ENCODE measurements at places on chromosomes 2 and 18.
A peak's percentile ranks its signal among the peaks of the same experiment; 100 is the strongest.

DNA sequence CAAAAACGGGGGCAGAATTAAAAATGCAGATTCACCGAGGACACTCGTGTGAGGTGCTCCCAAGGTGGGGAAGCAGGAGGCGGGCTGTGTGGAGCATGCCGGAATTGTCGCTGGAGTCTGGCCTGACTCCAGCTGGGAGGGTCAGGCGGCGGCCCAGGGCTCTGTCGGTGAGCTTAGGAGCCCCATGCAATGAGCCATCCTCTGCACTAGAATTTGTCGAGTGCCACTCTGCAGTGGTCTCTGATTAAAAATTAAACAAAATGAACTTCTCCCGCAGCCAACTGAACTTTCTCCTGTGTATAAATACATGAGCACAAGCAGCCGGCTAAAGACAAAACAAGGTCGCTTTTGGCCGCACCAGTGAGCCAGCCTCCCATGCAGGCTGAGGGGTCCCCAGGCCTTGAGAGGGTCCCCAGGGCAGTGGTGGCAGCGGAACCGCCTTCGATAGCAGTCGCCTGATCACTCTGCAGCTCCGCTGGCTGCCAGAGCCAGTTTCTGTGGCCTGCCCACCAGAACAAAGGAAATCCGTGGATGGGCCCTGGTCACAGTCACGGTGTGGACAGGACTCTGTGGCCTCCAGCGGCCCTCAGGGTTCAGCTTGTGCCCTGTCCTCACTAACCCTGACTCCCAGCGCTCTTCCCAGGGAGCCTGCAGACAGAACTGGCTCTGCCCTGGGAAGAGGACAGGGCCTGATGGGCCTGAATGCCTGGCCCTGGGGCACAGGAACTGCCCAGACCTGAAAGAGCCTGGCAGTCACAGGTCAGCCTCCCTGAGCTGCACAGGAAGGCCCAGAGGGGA is 201.3 kb downstream of the EIPR1 start:
- DNase-seq: no peak

GRCh38 chr2:8076448-8077342 is 605.2 kb upstream of the ID2 start:
- DNase-seq: no peak

GRCh38 chr2:239772721-239773120 is 252.4 kb downstream of the NDUFA10 start:
- no peak for DNase-seq

GRCh38 chr2:212708355-212708754 is 169.8 kb upstream of the ERBB4 start:
- no peak for DNase-seq

GRCh38 chr2:128306081-128306930 is 12.4 kb downstream of the HS6ST1 start:
- DNase-seq: no peak

- peak; percentile 75 for DNase-seq
Measured at GRCh38 chr2:241804326-241805229, 4.4 kb upstream of the NEU4 start.

- no peak for DNase-seq
Measured at GRCh38 chr2:18518116-18519111, 42.0 kb downstream of the RDH14 start.

DNA sequence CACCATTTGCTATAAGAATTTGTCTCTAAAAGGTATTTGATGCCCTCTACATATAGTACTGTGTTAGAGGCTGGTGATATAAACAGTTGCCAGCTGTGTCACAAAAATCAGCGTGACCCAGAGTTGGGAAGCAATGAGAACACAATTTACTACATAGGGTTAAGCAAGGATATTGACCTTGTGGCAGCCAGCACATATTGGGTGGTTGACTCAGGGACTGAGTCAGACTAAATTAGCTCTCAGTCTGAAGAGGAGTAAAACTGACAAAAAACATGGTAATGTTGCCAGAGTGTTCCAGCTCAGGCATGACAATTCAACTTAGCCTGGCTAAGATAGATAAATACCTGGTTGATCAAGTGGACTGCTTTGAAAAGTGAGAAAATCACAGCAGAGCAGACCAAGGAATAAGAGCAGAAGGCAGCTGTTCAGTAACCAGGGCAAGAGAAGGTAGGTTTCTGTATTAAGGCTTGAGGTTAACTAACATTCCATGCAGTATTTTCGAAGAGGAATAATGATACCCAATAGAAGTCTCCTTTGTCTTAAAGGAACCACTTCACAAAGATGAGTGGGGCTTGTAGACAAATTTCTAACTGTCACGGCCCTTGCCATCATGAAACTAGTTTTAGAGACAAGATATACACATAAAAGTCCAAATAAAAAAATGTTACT is 108.2 kb upstream of the ERBB4 start:
- no peak for DNase-seq

DNA sequence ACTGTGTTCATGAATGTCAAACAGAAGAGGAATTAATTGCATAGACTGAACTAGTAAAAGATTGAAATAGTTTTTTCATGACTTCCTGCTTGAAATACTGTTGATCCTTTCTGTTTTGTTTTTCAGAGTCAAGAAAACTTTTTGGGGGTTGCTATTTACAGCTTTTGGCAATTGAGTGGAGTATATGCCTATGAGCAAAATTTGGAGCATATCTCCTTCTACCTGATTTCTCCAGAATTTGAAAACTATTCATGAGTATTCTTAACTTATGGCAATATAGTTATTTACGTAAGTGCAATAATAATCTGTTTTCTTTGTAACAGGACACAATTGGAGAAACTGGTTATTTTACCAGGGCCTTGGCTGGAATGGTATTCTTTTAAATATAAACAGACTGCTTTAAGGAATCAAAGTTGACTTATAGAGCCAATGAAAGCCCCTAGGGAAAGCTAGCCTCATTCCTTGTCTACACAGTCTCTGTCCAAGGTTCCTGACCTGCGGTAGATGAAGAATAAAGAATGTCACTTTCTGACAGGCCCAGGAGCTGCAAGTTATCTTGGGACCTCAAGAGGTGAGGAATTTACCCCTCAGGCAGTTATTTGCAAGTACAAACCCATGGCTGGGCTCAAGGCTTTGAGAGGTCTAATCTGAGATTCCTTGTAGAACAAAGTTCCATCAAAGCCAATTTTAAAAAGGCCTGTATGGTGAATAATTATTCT is 193.5 kb upstream of the NDUFV2 start:
- DNase-seq: no peak

DNA sequence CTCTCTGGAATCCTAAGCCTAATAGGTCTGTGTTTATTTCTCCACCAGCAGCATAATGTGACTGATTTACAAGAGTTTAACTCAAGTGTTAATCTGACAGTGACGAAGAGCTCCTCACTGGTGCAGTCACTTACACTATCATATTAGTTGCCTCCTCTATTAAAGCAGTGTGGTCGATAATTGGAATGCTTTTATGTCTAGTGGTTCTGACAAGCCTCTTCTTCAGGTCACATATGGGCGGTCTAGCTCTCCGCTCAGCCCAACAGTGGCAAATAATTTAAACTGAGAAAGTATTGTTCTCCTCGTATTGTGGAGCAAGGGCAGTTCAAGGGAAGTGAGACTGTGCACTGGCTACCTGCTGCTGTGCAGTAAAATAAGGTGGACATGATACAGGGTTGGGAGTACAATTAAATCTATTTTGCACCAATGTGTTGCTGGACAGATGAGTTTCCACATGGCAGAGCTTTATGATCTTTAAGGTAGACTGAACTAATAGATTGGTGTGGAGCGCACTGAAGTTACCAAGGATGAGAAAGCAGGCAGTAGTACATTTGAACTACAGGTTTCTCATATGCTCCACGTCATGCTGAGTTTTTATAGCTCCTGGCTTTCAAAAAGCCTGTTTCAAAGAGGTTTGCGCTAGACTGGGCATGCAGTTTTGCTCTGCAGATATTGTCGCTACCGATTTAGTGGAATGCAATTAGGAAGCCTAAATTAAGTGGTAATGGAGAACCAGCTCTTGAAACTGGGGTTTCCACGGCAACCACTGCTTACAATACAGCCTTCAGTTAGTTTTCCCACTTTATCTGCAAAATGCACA is 151.7 kb upstream of the POU3F3 start:
- no peak for DNase-seq

DNA sequence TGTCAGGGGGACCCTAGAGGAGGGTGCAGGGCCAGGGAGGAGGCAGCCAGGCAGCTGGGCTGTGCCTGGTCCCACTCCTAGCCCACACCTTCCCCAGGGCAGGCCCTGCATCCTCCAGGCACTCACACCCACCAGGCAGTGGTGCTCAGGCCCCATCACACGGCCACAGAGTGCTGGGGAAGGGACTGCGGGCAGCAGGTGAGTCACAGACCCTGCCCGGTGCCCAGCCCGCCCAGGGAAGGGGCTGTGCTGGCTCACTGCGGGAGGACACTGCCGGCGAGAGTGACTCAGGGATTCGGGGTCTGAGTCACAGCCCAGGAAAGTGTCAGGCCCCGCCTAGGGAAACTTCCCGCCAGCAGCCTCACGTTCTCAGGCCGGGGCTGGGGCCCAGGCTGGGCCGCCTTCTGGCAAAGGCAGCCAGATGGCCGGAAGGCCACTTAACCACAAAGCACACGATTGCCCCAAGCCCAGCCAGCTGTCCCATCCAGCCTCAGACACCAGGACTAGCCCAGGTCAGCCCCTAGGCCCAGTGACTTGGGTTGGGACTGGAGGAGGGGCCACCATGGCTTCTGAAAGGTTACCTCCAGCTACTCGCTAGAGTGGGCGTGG is 42.2 kb downstream of the BIN1 start:
- peak; percentile 74 for DNase-seq

- DNase-seq: no peak
Measured at GRCh38 chr18:14961991-14962390, 214.0 kb downstream of the ANKRD30B start.

DNA sequence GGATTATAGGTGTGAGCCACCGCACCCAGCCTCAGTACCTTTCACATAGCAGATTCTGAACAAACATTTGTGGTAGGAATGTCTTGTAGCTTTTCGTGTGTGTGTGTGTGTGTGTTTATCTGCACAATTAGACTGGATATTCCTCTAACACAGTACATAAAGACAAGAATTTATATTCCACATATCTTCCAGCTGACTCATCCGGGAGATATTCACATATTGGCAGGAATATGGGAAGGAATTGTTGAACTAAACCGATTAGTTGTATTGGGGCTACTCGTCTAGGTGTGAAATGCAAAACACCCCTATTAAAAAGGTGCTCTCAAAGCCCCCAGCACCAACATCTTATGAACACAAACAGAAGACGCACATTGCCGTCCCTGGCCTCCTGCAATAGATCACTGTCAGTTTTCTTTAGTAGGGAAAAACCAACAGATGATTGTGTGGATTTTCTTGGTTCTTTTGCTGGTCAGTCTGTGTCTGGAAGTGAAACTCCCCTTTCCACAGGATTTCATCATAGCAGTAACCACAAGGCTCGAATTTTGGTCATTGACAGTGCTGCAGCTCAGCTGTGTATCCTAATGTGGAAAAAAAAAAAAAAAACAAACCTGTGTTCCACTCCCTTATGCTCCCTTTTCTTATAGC is 208.5 kb upstream of the ACVR2A start:
- no peak for DNase-seq

- no peak for DNase-seq
Measured at GRCh38 chr2:195670191-195670590, 13.2 kb downstream of the SLC39A10 start.

GRCh38 chr18:33212363-33212762 is 228.2 kb downstream of the CCDC178 start:
- no peak for DNase-seq

DNA sequence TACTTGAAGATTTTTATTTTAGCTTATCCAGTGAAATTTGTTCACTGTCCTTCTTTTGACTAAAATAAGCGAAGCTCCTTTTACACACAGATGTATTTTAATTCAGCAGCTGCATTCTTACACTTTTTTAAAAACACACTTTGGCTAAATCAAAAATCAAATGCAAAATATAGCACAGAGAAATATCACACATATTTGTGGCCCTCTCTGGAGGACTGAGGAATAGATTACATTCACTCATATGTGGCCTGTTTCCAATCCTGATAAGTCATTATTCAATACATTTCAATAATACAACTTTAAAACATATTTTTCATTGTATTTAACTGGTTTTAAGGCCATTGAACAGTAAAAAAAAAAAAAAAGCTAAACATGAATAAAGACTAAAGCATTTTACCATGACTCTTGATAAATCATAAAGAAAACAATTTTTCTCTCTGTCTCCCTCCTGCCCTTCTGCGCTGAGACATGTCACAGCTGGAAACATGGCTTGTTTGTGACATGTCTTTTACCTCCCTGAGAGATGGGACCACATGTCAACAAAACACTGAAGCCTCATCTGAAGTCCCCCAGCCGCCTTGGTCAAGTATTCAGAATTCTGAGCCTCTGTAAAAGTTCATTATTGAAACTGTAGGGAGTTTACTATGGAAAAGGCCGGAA is 221.0 kb downstream of the ZNF407 start:
- DNase-seq: no peak

DNA sequence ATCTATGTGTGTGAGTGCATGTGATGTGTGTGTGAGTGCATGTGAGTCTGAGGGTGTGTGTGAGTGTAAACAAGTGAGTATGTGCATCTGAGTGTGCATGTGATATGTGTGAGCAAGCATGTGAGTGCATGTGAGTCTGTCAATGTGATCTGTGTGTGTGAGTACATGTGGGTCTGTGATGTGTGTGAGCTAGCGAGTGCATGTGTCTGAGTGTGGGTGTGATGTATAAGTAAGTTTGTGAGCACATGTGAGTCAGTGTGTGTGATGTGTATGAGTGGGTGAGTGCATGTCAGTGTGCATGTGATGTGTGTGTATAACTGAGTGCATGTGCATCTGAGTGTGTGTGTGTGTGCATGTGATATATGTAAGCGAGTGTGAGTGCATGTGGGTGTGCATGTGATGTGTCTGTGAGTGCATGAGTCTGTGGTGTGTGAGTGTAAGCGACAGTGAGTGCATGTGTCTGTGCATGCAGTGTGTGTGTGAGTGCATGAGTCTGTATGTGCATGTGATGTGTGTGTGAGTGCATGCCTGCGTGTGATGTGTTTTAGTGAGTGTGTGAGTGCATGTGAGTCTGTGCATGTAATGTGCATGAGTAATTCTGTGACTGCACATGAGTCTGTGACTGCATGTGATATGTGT is 44.1 kb downstream of the COPS8 start:
- DNase-seq: no peak

DNA sequence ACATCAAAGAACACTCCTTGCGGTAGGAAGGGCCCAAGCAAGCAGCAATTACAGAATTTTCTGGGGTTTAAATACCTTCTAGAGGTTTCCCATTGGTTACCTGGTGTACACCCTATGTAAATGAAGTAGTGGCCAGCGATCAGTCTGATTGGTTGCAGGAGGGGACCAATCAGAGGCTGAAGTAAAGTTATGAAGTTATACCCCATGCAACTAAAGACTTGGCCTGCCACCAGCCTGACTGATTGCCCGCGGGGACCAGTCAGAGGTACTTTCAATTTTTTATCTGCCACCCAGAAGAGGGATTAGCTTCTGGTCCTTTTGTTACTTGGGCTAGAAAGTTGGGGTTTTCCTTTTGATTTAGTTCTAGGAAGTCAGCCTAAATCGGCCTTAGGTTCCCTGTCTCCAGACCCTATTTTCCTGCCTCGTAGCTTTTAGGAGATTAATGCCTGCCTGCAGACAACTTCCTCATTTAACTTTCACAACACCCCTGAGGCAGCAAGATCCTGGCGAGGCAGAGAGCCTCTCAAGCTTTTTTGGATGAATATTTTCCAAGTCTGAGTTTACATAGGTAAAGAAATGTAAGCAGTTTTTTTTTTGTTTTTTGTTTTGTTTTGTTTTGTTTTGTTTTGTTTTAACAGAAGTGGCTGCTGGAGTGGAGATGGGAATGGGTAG is 1.5 kb upstream of the DGUOK start:
- no peak for DNase-seq

Measured in CMK (cell line).